ENCODE measurements at places on chromosomes 12 and 14. TPM values are rescaled to one million over a fixed set of nuclear protein-coding genes. Genes with fewer than 3 reads are reported as not detected.

- DNase-seq = no peak
These were observed 9.4 kb downstream of the ZBTB39 start for GRCh38 chr12:56996793-56997545.

DNA sequence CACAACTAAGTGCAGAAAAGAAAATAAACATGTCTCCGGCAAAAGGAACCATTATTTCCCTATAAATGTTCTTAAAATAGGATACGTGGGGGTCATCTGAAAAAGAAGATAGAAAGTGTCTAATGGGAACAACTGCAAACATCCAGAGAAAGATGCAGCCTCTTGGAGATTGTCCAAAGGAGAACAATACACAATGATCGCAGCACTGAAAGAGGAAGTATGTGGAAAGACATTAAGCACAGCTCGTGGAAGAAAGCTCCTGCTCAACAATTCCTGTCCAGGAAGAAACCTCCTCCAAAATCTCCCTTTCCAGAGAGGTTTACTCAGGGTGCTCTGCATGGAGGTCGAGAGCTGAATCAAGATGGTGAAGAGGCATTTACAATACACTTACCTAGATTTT, 2.5 kb upstream of the LALBA start:
- no peak for DNase-seq

Gene OLR1
- polyA plus RNA-seq = 0.70 TPM

- DNase-seq = no peak
These were observed 4.5 kb downstream of the ORAI1 start for GRCh38 chr12:121630791-121631355.

DNA sequence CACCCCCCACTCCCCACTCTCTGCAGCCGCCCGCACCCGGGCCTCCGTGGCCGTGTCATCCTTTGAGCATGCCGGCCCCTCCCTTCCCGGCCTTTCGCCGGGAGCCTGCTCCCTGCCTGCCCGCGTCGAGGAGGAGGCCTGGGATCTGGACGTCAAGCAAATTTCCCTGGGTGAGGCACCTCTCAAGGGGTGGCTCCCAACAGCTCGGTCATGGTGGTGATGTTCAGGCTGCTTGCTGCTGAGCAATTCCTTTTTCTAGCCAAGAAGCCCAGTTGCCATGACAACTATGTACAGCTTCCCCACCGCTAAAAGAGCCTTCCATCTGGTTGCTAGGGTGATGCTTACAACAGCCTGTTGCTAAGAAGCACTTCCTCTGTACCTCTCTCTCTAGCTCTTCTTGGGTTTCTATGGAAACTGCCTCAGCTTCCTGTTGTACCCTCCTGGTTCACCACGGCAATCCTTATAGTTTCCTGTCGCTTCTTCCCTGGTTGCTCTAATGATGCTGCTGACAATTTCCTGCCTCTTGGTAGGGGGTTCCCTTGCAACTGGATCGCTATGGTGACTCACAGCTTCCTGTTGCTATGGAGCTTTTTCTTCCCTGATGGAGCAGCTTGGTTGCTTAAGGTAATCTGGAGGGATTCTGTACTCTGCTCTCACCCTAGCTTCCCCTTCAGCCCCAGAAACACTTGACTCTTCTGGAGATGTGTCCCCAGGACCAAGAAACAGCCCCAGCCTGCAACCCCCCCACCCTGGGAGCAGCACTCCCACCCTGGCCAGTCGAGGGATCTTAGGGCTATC, 11.0 kb downstream of the ZNF219 start:
- no peak for DNase-seq

DNA sequence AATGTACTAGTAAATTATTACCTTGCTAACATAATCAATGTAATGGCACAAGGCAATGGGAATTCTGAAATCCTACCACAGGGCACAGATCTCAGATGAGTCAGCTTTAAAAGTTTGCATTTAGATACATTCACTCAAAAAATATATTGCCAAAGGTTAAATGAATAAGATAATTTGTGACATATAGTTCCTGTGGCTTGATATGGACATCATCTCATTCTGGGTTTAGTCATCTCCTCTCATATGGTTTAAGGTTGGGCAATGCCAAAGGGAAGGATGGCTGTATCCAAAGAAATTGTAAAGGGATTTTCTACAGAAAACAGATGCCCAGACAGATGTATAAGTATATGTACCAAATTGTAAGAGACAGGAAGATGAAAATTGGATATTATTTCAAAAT, 1065.0 kb downstream of the LRFN5 start:
- DNase-seq = no peak

DNA sequence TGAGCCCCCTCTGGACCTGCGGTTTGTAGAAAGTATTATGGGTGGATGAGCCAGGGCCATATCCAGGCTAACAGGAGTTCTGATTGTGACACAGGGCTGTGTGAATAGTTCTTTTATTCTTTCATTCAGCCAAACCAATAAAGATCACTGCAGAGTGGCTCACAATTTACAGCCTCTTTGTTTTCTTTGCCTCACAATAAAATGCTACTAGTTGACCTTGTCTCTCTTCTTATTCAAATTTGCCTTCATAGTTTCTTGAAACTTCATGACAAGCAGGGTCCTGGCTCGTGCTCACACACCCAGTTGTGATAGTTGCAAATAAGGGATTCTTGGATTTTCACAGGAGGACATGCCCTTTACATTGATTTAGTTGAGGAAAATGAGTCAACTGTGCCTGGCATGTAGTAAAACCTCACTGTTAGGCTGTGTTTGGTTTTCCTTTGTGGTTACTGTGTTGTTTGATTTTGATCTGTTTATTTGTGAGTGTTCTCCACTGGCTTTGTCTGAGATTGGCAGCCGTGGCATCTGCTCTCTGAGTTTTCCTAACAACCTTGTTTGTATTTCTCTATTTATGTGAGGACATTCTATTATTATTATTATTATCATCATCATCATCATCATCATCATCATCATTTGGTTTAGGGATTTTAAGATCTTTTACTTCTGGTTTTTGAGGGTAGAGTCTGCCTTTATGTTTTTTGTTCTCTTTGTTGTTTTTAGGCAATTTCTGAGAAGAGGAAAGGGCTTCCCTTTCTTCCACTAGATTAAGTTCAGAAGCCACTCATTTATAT, 2.7 kb upstream of the KRT6B start:
- no peak for DNase-seq
